ENCODE measurements at places on chromosomes 13 and 19.

DNA sequence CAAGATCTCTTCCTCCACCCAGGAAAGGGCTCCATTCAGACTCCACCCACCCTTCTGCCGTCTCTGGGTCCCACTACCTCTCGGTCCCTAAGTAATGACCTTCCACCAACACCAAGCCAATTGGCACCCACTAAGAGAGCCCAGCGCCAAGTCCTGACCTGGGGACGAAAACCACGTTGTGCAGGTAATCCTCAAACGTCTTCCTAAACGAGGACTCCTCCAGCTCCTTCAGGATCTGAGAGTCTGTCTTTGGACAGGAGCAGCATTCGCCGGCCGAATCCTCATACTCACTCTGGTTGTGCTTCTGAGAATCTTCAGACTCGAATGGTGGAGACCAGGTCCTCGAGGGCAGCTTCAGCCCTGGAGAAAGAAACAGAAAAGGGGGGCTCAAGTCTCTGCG is 83.1 kb downstream of the ZNF557 start:
- DNase-seq, result no peak

GRCh38 chr19:5149932-5150901 is 181.3 kb downstream of the KDM4B start:
- no peak for DNase-seq

GRCh38 chr19:42546831-42547500 is 18.7 kb upstream of the CEACAM1 start:
- DNase-seq, result no peak

DNA sequence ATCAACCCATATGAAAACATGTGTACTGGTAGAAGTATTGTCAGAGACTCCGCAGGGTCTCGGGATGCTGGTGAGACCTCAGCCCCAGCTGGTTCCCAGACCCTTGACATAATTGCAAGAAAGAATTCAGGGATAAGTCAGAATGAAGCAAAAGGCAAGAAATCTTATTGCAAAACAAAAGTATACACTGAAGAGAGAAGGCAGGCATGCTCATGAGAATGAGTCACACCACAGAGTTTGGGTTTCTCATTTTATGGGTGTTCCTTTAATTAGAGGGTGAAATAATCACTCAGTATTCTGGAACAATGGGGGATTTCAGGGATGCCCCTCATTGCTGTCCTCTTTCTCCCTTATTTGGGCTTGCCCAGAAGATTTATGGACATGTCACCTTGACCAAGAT is 1423.8 kb upstream of the MIR17HG start:
- no peak for DNase-seq

DNA sequence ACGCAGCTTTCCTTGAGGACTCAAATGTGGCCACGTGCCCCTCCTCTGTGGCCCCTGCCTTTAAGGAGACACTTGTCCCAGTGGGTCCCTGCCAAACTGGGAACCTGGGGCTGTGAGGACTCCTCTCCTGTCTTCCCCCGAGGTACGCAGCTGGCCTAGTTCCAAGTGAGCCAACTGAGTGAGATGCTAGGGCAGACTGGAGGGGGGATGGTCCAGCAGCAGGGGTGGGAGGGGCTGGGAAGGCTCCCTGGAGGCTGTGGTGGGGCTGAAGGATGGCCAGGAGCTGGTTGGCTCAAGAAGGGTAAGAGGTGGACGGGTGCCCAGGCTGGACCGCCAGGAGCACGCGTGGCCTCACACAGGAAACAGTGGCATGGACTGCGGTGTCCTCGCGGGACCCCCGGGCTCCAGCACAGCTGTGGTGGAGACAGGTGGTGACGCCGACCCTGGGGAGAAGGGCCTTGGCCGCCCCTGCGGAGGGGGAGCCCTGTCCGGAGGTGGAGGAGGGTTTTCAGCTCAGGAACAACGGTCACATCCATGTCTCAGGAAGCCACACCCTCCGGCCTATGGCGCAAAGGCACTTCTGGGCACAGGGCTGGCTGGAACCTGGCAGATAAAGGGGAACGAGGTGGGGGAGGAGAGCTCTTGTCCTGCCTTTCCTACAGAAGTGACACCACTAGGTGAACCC is 45.8 kb downstream of the MLLT1 start:
- no peak for DNase-seq

DNA sequence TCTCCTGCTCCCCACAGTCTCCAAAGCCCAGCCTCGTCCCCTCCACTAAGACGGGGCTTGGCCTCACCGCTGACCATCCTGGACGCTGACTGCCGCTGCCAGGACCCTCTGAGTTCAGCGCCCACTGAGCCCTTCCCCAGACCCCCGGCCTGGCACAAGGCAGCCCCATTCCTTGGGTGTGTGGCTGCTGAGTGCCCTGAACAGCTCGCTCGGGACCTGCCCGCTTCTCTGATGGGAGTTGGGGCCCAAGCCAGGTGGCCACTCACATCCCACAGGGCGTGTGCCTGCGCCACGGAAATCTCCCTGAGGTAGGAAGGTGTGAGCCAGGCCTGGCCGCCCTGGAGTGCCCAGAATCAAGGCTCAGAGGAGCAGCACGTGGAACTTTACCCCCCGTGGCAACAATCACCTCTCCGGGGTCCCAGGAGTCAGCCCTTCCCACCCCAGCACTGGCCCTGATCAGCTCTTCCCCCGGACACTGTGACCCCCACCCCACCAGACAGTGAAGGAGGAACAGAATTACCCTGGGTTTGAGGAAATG is 20.8 kb downstream of the C13orf46 start:
- no peak for DNase-seq

- no peak for DNase-seq
Measured at GRCh38 chr13:34070544-34071303, 252.8 kb downstream of the RFC3 start.

GRCh38 chr19:46453661-46454060 is 17.7 kb downstream of the PNMA8A start:
- no peak for DNase-seq

DNA sequence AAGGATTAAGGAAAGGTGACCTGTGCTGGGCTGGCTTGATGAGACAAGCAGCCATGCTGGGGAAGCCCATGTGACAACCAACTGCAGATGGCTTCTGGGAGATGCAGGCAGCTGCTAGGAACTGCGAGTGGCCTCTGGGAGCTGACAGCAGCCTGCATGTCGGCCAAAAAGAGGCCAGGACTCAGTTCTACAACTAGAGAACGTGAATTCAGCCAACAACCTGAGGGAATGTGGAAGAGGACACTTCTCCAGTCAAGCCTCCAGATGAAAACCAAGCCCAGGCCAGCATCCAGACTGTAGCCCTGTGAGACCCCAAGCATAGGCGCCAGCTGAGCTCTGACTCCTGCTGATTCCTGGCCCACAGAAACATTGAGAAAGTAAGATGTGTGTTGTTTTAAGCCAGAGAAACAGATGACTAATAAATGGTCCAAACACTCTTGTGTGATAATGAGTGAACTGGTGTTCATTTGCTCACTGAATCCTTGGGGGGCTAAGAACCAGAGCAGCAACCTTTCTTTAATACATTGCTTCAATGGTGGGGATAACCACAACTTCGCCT is 45.0 kb downstream of the SLC7A1 start:
- DNase-seq, result no peak

DNA sequence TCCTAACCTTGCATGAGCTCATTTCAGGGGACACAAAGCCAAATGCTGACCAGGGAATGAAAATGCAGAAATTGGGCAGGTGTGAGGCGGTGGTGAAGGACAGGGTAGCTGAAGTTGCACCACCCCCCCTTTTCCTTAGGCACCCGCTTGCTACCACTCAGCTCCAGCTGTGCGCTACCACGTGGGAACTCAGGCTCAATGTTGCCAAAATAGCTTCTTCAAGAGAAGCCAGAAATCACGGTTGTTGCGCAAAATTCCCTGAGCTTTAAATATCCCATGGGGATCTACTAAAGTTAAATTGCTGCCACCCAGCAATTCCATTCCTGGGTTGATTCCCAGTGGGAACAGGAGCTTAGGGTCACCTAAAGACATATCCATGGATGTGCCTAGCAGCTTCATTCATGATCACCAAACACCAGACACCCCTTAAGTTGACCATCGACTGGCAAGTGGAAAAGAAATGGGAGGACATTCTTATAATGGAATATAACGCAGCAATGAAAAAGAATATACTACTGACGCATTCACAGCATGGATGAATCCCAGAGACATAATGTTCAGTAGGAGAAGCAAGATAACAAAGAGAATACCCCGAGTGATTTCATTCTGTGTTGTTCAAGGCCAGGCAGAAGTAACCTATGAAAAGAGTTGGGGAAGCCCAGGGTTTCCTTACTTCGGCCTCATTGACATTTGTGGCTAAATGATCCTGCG is 12.8 kb upstream of the ADGRL1 start:
- DNase-seq, result no peak

- no peak for DNase-seq
Measured at GRCh38 chr19:37763488-37763887, 15.9 kb downstream of the ZNF573 start.

DNA sequence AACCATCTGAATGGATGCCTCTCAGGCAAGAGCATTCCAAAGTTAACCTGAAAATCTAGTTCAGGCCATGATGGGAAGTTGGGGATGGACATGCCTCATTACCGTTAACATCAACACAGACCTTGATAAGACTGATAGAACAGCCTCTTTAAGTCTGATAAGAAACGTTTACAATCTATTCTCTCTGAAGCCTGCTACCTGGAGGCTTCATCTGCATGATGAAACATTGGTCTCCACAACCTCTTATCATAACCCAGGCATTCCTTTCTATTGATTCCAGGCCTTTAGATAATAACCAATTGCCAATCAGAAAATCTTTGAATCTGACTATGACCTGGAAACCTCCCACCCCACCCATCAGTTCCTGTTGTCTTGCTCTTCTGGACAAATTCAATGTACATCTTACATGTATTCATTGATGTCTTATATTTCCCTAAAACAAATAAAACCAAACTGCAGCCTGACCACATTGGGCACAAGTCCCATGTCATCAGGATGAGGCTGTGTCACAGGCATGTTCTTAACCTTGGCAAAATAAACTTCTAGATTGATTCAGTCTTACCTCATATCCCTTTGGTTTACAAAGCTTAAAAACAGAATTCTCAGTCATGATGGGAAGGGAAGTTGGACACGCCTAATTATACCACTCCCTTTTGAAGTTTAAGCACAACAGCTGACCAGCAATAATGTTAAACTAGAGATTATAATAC is 843.8 kb upstream of the SPRY2 start:
- DNase-seq, result no peak

GRCh38 chr13:98313023-98313921 is 136.2 kb upstream of the RNF113B start:
- no peak for DNase-seq

- no peak for DNase-seq
Measured at GRCh38 chr13:39375601-39376000, 227.4 kb downstream of the LHFPL6 start.

GRCh38 chr13:42970824-42971690 is 21.0 kb downstream of the EPSTI1 start:
- no peak for DNase-seq

DNA sequence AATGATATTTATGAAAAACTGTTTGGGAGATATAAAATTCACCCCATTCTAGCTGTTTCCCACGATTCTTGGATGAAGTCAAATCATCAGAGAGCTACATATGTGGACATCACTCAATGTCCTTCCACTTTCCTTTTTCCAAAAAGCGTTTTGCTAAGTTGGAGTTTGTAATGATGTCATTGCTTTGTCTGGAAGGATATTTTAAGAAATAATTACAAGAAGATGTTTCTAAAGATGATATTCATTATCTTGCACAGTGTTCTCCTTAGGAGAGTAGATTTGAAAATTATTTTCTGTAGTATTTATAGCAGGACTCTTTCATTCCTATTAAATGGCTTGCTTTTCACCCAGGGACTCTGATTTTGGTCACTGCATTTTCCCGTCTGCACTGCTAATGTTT is 851.2 kb downstream of the EFNB2 start:
- DNase-seq, result no peak

GRCh38 chr19:1961000-1961883 is 20.3 kb downstream of the CSNK1G2 start:
- DNase-seq, result no peak

GRCh38 chr19:38068826-38069225 is 155.2 kb downstream of the DPF1 start:
- no peak for DNase-seq

- no peak for DNase-seq
Measured at GRCh38 chr13:42594481-42595252, 20.7 kb downstream of the TNFSF11 start.

GRCh38 chr19:50325310-50326100 is 3.7 kb downstream of the KCNC3 start:
- no peak for DNase-seq
